ENCODE measurements at places on chromosomes 7 and 10.

DNA sequence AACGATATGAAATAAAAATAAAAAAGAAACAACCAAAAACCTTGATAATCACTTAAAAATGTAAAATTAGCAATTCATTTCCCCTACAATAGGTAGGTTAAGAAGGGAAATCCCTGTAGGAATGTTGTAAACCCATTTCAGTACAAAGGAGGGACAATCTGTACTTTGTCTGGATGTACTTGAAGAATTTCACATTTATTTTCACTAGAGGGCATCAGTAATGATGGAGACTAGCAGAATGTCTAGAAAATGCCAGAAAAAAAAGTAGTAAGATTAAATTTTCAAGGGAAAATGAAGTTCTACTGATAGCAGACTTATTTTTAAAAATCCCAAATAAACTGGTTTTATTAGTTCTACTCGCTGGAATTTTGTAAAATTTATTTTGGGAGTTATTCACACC is 209.0 kb upstream of the FZD1 start:
- H3K4me3 ChIP-seq, result no peak overlapping the region
- ATAC-seq, result no peak
- peaks cover 9% of the 10 kb centered on the region for H3K4me1 ChIP-seq

- no peaks in the 10 kb centered on the region for H3K36me3 ChIP-seq
- no peak overlapping the region for H3K27ac ChIP-seq
- H3K27me3 ChIP-seq, result no peaks in the 10 kb centered on the region
- no peak overlapping the region for H3K4me3 ChIP-seq
- H3K4me1 ChIP-seq, result peaks cover 13% of the 10 kb centered on the region
These were observed 149.9 kb upstream of the COL1A2 start for GRCh38 chr7:94244760-94245159.

DNA sequence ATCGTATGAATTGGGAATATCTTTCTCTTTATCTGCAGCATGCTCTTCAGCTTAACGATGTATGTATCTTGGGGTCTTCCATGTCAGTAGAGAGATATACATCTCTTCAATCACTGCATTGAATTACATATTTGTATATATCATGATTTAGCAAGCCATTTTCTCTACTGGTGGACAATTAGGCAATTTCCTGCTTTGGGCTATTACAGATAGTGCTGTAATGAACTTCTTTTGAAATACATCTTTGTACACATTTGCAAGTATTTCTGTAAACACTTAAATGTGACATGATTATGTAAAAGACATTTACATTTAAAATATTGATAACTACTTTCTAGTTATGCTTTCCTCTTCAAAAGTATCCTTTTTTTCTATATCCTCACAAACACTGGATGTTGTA is 199.0 kb downstream of the PPP1R9A start:
- no peak for ATAC-seq
- H3K27me3 ChIP-seq, result peaks cover 2% of the 10 kb centered on the region
- no peak overlapping the region for H3K4me3 ChIP-seq
- no peak overlapping the region for H3K27ac ChIP-seq

DNA sequence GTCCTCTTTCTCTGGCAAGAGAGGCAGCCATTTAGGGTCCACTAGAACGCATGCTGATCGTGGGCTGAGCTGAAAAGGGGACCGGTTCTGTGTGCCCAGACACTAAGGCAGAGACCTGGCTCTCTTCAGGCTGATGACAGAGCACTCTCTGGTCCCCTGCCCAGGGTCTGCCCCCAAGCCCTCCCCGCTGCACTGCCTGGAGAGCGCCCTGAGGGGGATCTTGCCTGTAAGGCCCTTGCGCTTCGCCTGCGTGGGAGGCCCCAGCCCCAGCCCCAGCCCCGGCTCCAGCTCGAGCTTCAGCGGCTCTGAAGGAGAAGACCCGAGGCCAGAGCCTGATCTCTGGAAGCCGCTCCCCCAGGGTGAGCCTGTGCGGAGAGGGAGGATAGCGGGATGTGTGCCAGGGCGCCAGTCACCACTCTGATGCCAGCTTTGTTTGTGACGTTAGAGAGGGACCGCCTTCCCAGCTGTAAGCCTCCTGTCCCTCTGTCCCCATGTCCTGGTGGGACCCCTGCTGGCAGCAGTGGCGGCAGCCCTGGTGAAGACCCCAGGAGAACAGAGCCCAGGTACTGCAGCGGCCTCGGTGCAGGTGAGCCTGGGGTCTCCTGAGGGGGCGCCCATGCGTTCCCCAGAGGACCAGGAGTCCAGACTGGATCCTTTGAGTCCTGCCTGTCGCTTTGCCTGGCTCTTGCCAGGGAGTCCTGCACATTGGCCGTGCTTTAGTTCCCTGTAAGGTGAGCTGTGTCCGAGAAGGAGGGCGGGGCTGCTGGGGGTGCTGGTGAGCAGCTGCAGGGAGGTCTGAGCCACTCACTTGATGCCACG is 43.2 kb downstream of the ZNF467 start:
- H3K36me3 ChIP-seq, result peaks cover 47% of the 10 kb centered on the region
- no peaks in the 10 kb centered on the region for H3K27me3 ChIP-seq
- H3K27ac ChIP-seq, result no peak overlapping the region

- H3K36me3 ChIP-seq, result peaks cover 53% of the 10 kb centered on the region
- H3K27ac ChIP-seq, result no peak overlapping the region
- ATAC-seq, result no peak
- H3K4me1 ChIP-seq, result peaks cover 32% of the 10 kb centered on the region
These were observed 250.4 kb downstream of the ELMO1 start for GRCh38 chr7:37198041-37198905.

DNA sequence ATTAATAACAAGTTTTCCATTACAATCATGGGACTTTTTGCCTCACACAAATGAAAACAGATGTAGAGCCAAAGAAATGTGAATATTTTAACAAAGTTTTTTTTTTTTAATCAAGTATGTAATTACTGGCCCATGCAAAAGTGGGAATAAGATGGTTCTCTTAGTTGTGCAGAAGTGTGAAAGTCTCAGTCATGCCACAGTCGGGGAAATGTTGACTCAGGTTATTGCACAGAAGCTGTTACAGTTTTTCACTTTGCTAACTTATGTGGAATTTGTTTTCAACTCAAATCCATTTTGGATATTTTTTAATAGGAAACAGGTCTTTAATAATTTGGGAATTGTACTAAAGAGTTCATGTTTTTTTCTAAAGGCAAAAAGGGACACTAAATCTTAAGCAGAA is 44.0 kb upstream of the CAV2 start:
- H3K4me1 ChIP-seq, result no peaks in the 10 kb centered on the region
- H3K27me3 ChIP-seq, result no peaks in the 10 kb centered on the region
- H3K27ac ChIP-seq, result no peak overlapping the region
- H3K36me3 ChIP-seq, result no peaks in the 10 kb centered on the region

DNA sequence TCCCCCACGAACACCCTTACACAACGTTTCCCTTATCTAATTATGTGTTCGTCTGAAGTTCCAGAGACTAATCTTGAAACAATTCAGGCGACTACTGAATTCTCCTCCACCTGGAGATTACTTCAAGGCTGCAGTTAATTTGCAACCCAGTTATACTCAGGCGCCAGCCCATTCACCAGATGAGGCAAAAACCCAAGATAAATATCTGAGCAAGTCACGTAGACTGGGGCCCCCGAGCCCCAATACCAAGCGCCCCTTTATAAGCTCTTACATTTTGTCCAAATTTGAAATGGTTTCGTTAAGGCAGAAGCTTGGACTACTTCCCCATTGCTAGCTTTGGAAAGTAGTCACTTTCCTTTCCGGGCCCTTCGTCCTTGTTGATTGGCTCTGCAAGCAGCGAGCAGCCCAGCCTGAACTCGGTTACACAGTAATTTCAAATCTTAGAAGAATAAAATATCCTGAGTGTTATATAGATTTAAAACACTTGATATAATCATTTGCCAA is 1.2 kb downstream of the TPK1 start:
- peaks cover 20% of the 10 kb centered on the region for H3K4me1 ChIP-seq
- H3K4me3 ChIP-seq, result peak overlapping the region; percentile 91
- no peaks in the 10 kb centered on the region for H3K27me3 ChIP-seq
- peak; percentile 53 for ATAC-seq
- H3K36me3 ChIP-seq, result peaks cover 5% of the 10 kb centered on the region

- H3K4me1 ChIP-seq, result no peaks in the 10 kb centered on the region
- no peak overlapping the region for H3K27ac ChIP-seq
- H3K4me3 ChIP-seq, result no peak overlapping the region
- H3K27me3 ChIP-seq, result no peaks in the 10 kb centered on the region
- no peak for ATAC-seq
These were observed 59.3 kb upstream of the RNF148 start for GRCh38 chr7:122762071-122762470.

- H3K4me3 ChIP-seq, result no peak overlapping the region
- no peak for ATAC-seq
- no peaks in the 10 kb centered on the region for H3K27me3 ChIP-seq
- H3K4me1 ChIP-seq, result no peaks in the 10 kb centered on the region
- no peak overlapping the region for H3K27ac ChIP-seq
These were observed 330.3 kb upstream of the NPSR1 start for GRCh38 chr7:34327681-34328080.

DNA sequence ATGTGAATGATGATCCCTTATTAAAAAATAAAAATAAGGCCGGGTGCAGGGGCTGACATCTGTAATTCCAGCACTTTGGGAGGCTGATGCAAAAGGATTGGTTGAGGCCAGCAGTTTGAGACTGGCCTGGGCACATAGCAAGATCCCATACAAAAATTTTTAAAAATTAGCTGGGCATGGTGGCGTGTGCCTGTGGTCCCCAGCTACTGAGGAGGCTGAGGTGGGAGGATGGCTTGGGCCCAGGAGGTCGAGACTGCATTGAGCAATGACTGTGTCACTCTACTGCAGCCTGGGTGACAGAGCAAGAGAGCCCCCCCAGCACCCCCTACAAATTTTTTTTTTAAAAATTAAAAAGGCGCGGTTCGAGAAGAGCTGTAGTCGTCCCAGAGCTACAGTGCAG is 1.2 kb upstream of the BRI3 start:
- H3K27me3 ChIP-seq, result no peaks in the 10 kb centered on the region
- no peak for ATAC-seq
- peak overlapping the region; percentile 75 for H3K27ac ChIP-seq
- peak overlapping the region; percentile 90 for H3K4me3 ChIP-seq
- peaks cover 19% of the 10 kb centered on the region for H3K36me3 ChIP-seq

- H3K27me3 ChIP-seq, result peaks cover 29% of the 10 kb centered on the region
- H3K27ac ChIP-seq, result no peak overlapping the region
- H3K36me3 ChIP-seq, result no peaks in the 10 kb centered on the region
- H3K4me3 ChIP-seq, result no peak overlapping the region
- peaks cover 6% of the 10 kb centered on the region for H3K4me1 ChIP-seq
These were observed 5.2 kb downstream of the GRIFIN start for GRCh38 chr7:2471022-2471329.

DNA sequence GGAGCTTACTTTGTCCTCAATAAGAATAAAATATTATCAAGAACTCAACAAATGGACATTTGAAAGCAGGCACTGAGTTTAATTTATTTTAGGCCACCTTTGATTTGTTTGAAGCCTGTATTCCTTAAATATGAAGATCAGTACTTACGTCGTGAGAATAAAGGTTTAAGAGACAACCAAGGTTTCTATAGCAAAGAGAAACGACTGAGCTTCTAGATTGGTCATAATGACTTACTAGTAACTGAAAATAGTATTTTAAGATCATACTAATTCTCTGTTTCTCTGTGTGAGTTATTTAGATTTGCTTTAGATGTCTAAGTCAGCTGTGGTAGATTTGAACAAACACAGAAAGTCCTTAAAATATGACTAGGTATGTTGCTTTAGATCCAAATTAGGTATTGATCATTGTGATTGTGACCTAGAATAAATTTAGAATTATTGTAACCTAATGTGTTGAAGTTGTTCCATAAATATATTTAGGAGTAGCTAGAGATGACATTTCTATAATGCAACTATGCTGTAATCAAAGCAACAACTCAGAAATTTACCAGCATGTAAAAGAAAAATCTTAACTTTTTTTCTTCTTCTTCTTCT is 2.4 kb upstream of the GLCCI1 start:
- no peaks in the 10 kb centered on the region for H3K36me3 ChIP-seq
- no peak for ATAC-seq
- no peaks in the 10 kb centered on the region for H3K27me3 ChIP-seq
- peaks cover 12% of the 10 kb centered on the region for H3K4me1 ChIP-seq

DNA sequence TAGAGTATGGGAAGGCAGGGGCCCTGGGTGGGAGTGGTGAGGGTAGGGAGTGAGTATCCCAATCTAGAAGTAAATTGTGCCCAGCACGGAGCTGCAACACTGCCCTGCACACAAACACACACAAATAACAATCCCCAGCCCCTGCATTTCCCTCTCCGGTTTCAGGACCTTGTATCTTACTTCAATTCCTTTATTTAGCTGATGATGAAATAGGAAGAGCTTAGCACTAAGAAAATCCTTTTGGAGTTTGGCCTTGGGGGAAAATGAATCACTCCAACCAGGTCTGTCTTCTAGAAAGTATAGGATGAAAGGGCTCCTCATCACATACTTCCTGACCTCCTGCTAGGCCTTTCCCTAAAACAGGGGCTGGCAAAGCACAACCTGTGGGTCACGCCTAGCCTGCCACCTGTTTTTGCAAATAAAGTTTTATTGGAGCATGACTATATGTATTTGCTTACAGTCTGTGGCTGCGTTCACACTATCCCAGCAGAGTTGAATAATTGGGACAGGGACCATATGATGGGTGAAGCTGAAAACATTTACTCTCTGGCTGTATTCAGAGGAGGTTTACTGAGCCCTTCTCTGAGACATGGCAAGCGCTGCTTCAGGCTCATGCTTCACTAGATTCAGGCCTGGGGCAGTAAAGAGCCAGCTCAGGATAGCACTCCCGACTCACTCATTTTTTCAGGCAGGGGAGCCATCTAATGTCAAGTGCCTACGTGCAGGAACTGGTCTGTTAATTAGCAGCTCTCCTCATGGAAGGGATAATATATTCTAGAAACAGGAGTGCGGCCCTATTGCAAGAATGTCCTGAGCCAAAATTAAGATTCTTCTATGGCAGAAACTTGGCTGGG is 111.0 kb downstream of the EGFR start:
- ATAC-seq, result no peak
- no peaks in the 10 kb centered on the region for H3K36me3 ChIP-seq
- H3K4me1 ChIP-seq, result peaks cover 8% of the 10 kb centered on the region

GRCh38 chr10:50990568-50991455 is 83.5 kb upstream of the PRKG1 start:
- no peak overlapping the region for H3K27ac ChIP-seq
- no peaks in the 10 kb centered on the region for H3K4me1 ChIP-seq
- H3K4me3 ChIP-seq, result peak overlapping the region; percentile 58
- H3K36me3 ChIP-seq, result no peaks in the 10 kb centered on the region
- no peak for ATAC-seq

DNA sequence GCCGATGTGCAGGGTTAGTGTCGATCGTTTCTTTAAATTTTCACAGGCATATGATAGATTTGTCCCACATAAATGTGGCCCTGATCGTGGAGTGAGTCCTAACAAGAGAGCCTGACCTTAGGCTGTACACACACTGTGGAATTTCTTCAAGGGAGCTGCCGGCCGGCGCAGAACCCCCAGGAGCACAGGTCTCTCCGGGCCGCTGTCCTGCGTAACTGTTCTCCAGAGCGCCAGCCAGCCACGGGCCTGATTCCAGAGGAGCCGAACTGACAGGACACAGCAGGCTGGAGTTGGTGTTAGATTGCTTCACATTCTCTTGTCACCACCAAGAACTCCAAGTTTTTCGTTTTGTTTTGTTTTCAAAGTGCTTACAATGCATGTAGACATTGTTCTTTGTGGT is 37.3 kb downstream of the SHH start:
- H3K4me1 ChIP-seq, result no peaks in the 10 kb centered on the region
- H3K36me3 ChIP-seq, result peaks cover 53% of the 10 kb centered on the region
- no peak for ATAC-seq
